T-cell (primary cell): ENCODE measurements at places on chromosomes 12 and 14.
A peak's percentile ranks its signal among the peaks of the same experiment; 100 is the strongest.

DNA sequence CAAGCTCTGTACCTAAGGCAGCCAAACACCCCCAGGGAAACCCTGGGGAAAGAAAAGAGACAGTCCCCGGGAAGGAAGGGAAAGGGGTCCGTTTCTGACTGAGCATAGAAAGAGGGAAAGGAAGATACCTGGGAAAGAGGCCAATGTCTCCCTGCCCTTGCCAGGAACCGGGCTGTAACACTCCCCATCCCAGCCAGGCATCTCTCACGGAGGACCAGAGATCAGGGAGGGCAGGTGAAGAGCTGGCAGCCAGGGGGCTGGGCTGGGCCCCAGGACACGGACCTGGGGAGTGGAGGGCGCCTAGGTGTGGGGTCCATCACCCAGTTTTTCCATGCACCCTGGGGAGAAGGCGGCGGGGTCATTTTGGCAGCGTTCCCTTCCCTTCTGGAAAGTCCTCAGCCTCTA, 18.9 kb upstream of the PLEKHH1 start:
- no peak for DNase-seq

- DNase-seq, result no peak
Measured at GRCh38 chr14:104210817-104211195, 72.4 kb downstream of the KIF26A start.

- DNase-seq, result no peak
Measured at GRCh38 chr14:97027256-97027999, 230.2 kb downstream of the VRK1 start.

GRCh38 chr14:80545935-80546854, 334.9 kb upstream of the DIO2 start:
- DNase-seq, result no peak

DNA sequence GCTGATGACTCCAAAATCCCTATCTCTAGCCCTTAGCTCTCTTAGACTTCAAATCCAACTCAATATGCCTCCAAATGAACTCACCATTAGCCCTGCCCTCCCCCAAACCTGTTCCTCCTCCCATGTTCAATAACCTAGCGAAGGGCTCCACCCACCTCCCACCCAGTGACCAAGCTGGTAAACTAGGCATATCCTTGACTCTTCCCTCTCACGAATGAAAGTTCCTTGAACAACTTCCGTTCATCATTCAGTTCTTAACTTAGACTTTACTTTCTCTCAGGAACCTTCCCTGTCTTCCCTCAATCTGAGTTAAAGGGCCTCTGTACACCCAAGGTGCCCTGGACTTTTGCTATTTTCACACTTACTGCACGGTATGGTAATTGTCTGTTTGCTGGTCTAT, 1.9 kb upstream of the KLHDC1 start:
- DNase-seq, result no peak

- no peak for DNase-seq
Measured at GRCh38 chr12:49335955-49336644, 888 bp downstream of the C1QL4 start.

DNA sequence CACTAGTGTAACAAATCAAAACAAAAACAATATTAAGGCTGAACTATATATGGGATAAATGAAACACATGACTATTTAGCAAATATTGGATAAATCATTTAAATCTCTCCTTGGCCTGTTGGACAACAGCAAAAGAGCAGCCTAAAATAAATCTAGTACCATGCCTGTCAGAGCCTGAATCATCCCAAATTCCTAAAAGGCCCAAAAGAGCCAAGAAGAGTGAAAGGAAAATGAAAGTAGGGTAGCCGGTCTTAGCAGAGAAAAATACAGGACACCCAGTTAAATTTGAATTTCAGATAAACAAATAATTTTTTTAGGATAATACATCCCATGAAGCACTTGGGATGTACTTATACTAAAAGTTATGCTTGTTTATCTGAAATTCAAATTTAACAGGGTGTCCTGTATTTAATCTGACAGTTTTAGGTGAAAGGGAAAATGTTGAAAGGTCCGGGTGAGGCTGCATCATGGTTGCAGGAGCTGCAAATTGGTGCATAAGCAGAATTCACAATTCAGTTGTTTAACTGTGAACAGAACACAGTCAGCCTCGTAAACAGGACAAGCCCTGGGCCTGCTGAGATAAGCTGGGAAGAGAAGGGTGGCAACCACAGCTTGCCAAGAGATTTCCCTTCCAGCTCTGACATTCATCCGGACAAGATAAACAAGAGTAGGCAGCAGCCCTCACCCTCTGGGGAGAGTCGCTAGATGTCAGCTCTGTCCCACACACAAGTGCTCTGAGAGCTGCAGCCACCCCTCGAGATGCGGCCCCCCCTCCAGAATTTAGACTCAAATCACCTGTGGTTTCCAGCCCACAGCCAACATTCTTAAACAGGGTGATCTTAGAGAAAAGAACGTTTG, 30.3 kb downstream of the DMAC2L start:
- DNase-seq, result peak; percentile 29

DNA sequence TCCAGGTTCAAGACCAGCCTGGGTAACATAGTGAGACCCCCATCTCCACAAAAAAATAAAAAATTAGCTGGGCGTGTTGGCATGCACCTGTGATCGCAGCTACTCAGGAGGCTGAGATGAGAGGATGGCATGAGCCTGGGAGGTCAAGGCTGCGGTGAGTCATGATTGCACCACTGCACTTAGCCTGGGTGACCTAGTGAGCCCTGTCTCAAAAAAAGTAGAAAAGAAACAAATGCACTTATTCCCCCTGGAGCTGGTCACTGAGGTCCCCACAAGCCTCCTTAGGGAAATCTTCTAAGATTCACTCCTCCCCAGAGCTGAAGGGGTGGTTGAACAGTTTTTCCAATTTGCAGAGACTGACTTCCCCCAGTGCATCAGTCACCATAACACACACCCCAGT, 1.6 kb downstream of the CD9 start:
- no peak for DNase-seq

DNA sequence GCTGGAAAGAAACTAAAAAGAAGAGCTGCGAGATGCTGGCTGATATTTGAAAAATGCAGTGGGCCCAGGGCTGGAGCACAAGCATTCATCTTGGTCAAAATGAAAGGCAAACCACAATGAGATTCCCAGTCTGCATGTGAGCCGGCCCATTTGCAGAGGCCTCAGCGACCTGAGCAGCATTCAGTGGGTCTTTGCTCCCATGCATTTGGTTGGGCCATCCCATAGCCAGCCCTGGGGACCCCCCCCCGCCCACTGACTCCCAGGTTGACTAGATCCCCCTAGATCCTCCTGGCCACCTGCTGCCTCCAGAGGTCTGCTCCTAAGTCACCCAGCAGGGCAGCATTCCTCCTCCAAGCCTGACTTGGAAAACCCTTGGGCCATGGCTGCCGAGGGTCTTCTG, 59.8 kb downstream of the PRMT8 start:
- DNase-seq, result no peak

GRCh38 chr12:118727979-118728366, 253.4 kb upstream of the SRRM4 start:
- DNase-seq, result no peak

DNA sequence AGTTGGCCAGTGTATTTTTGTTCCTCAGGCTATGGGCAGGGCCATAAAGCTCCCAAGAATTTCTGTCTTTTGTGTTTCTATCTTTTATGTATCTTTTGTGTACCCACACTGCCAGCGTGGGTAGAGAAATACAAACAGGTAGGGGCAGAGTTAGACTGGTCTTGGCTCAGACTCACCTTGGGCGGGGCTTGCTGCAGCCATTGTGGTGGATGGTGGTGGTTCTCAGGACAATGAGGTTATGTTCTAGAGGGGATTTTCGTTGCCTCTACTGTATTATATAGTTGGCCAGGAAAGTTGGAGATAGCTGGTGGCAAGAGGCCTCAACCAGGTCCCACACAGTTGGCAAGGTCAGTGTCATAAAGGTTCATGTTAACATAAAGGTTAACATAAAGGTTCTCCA, 977.5 kb upstream of the LRFN5 start:
- no peak for DNase-seq
